ENCODE measurements at places on chromosomes 3 and 15.

DNA sequence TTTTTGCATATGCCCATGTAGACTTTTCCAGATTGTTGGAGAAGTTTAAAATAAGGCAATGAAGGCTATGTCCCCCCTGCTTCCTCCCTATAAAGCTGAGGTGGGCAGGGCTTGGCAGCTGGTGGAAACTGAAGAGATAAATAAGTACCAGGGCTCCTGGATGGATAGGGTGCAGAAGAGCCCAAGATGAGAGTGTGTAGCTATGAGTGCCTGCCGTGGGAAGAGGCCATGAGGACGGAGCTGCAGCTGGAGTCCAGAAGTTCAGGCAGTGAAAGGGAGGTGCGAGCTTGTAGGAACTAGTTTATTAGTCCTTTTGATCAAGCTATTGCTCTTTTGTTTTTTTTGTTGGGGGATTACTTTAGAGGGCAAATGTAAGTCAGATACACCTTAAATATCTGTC lies 52.4 kb downstream of the PHLDB2 start:
- no peak for DNase-seq

DNA sequence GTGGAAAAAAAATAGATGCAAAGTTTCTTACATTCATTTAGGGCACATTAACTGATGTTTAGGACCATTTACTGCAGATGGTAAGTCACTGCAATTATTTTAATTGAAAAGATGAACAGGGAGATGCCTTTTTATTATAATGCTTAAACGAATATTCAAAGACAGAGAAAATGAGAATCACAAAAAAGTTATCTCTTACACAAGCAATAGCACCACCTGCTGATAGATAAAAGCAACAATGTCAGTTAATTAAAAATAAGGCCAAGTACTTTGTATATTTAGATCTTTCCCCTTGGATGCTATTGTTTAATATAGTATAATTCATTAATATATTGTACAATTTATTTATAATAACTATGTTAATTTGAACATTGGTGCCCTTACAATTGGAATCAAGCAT lies 55.9 kb downstream of the IFT80 start:
- DNase-seq = no peak

DNA sequence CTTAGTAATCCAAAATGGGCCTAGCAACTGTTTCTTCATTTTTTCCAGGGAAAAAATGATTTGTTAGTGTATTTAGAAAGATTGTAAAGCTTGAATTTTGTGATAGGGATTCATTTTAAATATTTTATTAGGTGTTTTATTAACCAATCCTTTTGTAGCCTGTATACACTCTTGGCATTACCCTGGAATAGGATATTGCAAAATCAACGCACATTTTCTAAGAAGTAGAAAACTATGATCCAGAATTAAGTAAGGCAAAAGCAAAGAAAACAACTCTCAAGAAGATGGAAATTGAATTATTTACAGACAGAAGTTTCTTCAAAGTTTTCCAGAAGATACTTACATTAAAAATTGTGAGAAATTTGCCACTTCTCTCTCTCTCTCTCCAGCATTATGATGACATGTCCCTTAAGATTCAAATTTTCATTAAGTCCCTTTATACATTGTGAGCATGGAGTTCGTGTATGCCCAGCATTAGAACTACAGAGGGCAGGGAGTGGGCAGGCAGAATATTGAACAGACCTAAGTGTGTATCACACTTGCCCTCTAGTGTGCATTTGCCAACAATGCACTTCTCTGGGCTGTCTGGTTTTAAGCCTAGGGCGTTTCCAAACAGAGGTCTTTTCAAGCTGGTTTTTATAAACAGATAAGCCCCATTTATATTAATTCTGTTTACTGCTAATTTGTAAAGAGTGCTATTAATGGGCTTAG lies 28.5 kb upstream of the CMSS1 start:
- no peak for DNase-seq

GRCh38 chr3:122697952-122698620 lies 17.4 kb downstream of the PARP14 start:
- DNase-seq = no peak

DNA sequence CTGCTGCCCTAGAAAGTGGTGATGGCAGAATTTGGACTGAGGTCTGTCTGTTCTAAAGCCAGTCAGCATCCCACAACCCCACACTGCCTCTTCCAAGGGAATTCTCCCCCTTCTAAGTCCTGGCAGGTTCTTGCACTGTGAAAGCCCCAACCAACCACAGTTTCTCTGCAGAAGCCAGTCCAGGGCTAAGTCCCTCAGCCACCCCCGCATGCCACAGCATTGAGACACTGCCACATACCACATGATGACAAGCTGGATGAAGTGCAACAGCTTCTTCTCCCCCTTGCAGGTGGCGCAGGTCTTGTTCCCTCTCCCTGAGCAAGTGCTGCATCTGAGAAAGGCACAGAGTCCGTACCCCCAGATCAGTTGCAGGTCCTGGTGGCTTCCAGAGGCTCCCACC lies 18.6 kb downstream of the SSUH2 start:
- no peak for DNase-seq

- no peak for DNase-seq
Observed at GRCh38 chr15:81473177-81473576, 99.2 kb upstream of the TMC3 start.

- no peak for DNase-seq
Observed at GRCh38 chr15:41238100-41238499, 7.0 kb downstream of the CHP1 start.

- DNase-seq = no peak
Observed at GRCh38 chr15:35305946-35306345, 220.9 kb upstream of the NANOGP8 start.

GRCh38 chr3:30428251-30428650 lies 178.2 kb upstream of the TGFBR2 start:
- DNase-seq = no peak

GRCh38 chr3:46609212-46609721 lies 3.1 kb upstream of the FAM240A start:
- no peak for DNase-seq

GRCh38 chr15:65379986-65380385 lies 2.2 kb upstream of the IGDCC3 start:
- DNase-seq = no peak

All from CD4-positive, alpha-beta T cell treated with Interleukin-4 for 1 hour (primary cell).